Activated CD4-positive, alpha-beta T cell treated with anti-CD3 and anti-CD28 coated beads, Interleukin-2, amount 50 U/mL, for 1 hour (primary cell): ENCODE measurements at places on chromosomes 6 and 20.
A peak's percentile ranks its signal among the peaks of the same experiment; 100 is the strongest.

DNA sequence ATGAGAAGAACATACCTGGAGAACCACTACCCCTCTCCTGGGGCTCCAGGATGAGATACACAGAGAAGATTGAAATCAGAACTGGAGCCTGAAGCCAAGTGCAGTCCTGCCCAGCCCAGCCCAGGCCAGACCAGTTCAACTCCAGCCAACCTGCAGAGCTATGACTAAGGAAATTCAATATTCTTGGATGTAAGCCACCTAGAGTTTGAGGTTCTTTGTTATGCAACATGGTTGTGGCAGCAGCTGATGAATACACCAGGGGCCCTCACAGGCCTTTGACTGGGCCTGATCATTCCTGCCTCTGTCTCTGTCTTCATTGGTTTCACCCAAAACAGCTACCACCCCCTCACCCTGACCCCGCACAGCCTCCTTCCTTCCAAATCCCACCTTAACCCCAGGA, 167.8 kb downstream of the LRFN2 start:
- no peak for DNase-seq

DNA sequence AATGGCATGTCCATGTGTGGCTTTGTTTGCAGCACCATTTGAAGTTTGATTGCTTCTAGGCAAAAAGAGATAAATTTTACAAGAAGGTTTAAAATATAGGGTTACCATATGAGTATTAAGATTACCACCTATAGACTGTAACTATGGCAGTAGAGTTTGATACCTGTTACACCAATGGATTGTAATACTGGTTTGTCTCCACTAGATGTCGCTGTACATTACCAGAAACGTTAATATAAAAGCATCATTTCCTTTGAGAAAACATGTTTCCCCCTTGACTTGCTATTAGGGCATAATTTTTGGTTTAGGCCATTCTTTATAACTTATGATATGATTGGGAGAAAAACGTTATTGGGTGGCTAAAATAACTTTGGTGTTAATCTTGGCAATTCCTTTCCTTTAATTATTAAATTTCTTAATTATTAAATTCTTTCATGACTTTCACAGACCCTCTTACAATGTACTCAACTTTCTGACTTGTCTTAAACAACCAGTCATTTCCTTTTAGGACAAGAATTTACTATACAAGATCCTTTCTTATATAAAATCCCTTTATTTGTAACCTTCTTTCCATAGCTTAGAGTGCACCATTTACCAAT, 42.8 kb downstream of the HLA-DPB1 start:
- DNase-seq: no peak

- no peak for DNase-seq
Observed at GRCh38 chr6:658244-658643, 1.3 kb upstream of the HUS1B start.

DNA sequence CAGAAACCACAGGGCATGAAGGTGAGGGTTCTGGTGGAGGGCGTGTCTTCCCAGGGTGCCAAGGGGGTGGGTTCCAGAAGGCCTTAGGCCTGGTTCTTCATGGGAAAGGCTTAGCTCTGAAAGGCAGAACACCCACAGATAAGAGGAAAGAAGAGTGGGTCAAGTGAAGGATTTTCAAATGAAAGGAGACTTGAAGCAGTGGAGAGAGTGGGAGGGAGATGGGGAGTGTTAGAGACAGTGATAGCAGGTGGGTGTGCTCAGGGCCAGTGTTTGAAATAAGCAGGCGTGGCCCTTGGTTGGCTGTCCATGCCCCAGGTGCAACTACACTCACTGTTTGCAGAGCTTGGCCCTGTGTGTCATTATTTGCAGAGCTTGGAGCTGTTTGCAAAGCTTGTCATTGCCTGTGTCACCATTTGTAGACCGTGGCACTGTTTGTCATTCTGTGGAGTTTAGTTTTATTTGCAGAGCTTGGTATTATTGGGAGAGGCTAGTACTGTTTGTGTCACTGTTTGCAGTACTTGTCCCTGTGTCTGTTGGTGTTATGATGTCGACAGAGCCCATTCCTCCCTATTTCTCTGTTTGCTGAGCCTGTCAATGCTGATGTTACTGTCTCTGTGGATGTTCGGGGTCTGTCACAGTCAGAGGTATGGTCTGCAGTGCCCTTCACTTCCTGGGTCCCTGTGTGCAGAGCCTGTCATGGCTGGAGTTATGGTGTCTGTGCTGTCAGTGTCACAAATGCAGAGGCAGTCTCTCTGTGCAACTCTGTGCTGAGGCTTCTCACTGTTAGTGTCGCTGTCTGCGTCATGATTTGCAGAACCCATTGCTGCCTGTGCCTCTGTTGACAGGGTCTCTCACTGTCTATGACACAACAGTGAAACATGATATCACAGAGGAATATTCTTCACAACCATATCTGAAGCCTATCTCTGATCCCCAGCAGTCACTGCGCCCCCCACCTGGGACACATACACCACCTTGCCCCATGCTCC, 127.7 kb upstream of the LRFN2 start:
- no peak for DNase-seq

GRCh38 chr6:42292004-42292740, 74.5 kb upstream of the MRPS10 start:
- DNase-seq: no peak

DNA sequence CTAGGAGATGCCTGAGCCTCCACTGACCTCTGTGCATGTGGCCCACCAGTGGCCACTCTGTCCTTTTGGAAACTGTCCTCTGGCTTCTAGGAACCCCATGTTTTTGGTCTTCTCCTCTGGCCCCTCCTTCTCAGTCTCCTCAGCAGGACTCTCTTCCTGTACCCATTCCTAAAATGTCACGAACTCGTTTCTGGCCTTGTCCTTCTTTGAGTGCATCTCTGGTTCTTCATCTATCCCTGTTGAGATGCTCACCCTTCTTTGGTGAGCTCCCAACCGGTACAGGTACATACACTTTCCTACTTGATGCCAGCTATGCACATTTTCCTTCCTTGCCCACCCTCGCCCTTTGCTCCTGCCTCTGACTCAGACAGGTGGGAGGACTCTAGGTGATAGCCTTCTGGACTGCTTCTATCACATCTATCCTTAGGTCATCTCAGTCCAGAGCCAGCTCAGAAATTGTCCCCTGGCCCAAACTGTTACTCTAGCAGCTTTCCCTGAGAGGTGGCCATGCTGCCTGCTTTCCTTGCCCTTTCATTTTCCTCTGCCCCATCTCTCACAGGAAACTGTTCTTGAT, 14.8 kb upstream of the NNAT start:
- DNase-seq: no peak

- no peak for DNase-seq
Observed at GRCh38 chr6:52022675-52023074, 64.7 kb downstream of the PKHD1 start.

GRCh38 chr6:4451081-4451480, 315.7 kb upstream of the ECI2 start:
- no peak for DNase-seq

GRCh38 chr20:55561259-55561658, 444.1 kb downstream of the CBLN4 start:
- DNase-seq: no peak

GRCh38 chr20:48275286-48276020, 490.2 kb upstream of the SULF2 start:
- DNase-seq: no peak

- DNase-seq: no peak
Observed at GRCh38 chr20:62984666-62985443, 21.9 kb downstream of the BHLHE23 start.

- no peak for DNase-seq
Observed at GRCh38 chr6:33794910-33795623, 6.1 kb upstream of the LEMD2 start.

DNA sequence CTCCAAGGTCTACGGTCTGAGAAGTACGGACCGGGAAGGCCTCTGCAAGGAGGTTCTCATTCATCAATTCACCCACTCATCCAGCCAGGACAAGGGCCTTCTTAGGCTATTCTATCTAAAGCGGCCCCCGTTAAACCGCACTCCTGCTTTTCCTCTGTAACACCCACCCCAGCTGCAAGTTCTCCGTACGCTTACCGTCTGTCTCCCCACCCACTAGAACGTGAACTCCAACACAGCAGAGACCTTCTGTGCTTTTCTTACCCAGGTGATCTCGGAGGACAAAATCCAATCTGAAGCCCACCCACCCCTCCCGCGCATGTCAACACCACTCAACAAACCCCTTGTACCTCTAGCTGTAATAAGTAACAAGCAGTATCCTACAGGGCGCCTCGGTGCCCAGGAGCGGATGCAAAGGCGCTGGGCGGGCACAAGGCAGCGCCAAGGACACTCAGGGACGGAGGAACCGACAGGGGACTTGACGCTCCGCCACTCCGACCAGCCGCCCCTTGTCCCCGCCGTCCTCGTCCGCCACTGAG, 351 bp downstream of the AURKA start:
- no peak for DNase-seq

- DNase-seq: no peak
Observed at GRCh38 chr6:36886950-36887618, 1.3 kb downstream of the C6orf89 start.

DNA sequence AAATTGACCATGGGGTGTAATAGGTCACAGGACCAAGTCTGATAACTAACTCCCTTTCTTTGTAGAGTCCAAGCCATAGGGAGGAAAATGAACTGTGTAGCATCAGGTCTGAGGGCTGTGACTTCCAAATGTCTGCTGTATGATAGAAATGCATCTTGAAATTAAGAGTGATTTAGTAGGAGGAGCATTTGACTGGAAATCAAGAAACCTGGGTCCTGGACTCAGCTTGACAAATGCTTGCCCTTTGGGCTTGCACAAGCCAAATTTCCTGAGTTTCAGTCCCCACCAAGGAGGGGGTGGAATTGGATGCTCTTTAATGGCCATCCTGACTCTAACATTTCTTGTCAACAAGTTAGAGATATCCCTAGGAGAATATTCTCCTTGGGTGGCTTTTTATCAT, 187.0 kb downstream of the PDE7B start:
- no peak for DNase-seq

DNA sequence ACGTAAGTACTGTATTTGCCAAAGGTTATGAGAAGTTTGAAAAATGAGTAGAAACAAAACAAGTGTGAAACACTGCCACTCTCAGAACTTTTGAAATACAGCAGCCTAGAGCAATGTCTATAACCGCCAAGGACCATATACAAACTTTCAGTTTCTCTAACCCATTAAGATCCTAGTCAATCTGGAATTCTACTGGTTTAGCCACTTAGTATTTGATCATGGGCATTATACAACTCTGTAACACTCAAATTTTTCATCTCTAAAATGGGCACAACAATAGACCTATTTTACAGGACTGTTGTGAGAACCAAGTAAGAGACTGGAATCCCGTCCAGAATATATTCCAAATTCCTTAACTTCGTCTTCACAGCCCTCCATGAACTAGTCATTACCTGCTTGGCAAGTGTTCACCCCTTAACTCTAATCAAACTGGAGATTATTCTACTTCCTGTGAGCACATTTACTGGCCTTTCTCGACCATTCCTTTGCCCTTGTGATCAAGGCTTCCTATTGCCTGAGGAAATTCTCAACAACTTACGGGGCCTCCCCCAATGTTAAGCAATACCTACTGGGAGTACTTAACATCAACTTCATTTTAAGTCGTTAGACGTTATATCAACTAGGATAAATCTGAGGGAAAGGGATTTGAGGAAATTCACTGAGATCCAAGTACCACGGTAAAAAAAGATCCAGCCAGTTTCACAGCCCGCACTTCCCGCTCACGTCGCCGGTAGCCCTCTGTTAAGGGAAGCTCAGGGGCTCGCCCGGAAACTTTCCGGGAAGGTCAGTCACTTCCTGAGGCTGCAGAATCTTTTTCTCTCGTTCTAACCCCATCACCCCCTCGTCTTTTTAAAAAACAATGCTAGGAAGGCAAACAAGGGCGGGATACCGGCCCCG, 1.1 kb downstream of the EIF2S2 start:
- no peak for DNase-seq

DNA sequence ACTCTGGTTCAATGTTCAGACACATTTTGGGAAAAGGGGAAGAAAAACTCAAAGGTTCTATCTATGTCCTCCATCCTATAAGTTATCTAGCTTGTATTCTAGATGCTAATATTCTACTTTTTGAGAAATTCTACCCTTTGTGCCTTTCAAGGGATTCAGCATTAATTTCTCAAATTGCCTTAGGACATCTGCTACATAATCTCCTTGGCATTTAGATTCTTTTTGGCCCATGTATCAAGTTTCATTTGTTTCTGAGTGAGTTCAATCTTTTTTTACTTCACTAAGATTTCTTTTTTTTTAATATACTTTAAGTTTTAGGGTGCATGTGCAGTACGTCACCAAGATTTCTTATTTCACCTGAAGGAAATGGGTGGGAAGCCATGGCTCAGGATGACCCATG, 232.7 kb upstream of the TENT5A start:
- DNase-seq: no peak

GRCh38 chr6:71254323-71254722, 34.3 kb upstream of the OGFRL1 start:
- no peak for DNase-seq

DNA sequence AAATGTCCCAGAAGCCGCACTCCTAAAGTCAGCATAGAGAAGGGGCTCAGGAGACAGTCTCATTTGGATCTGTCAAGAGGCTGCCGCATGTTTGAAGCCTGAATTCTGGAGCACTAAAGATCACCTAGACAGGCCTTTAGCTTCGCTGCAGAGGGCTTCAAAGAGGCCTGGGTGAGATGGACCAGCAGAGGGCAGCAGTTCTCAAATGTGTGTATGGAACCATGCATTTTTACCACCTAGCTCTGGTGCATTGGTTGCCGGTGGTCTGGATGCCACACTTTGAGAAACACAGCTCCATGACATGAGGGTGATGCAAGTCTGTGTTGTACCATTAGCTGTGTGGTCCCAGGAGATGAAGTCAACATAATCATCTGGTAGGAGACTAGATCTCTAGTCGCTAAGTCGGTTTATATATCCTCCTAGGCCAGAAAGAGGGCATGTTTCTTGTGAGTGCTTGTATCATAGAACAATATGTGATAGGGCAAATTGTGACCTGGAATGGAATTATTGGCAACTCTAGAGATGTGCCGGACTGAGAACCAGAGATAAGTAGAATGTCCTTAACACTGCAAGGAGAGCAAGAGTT, 64.8 kb downstream of the KIAA0319 start:
- peak; percentile 81 for DNase-seq

- DNase-seq: no peak
Observed at GRCh38 chr6:145247692-145248419, 487.5 kb downstream of the EPM2A start.
